K562 (cell line): ENCODE measurements at places on chromosomes 16 and 17. TPM values are rescaled to one million over a fixed set of nuclear protein-coding genes. Genes with fewer than 3 reads are reported as not detected.

KRT27 gene
- total RNA-seq: 0.11 TPM in 1 of 2 replicates, not detected in the other

ZNF469 gene
- 0.02 and 0.04 TPM in 2 replicates for total RNA-seq

UBE2Z gene
- 42.2 and 48.2 TPM in 2 replicates for total RNA-seq

ZNF263 gene
- 26.3 and 30.6 TPM in 2 replicates for total RNA-seq

SRL gene
- total RNA-seq: not detected in 2 replicates

ASGR1 gene
- total RNA-seq: 0.58 and 0.78 TPM in 2 replicates

UTS2R gene
- total RNA-seq: 0.22 TPM in 1 of 2 replicates, not detected in the other

CASKIN1 gene
- 4.5 and 7.0 TPM in 2 replicates for total RNA-seq

SYNGR3 gene
- total RNA-seq: 61.9 and 68.8 TPM in 2 replicates

CRK gene
- total RNA-seq: 22.1 and 23.9 TPM in 2 replicates

TNS4 gene
- total RNA-seq: 0.73 and 0.78 TPM in 2 replicates

CDRT15 gene
- not detected in 2 replicates for total RNA-seq

KDM8 gene
- total RNA-seq: 9.1 TPM in 2 replicates

MT4 gene
- total RNA-seq: not detected in 2 replicates

HSD17B1 gene
- 12.9 and 13.9 TPM in 2 replicates for total RNA-seq

FAM171A2 gene
- total RNA-seq: 7.0 and 8.6 TPM in 2 replicates

OSBPL7 gene
- 11.5 and 11.9 TPM in 2 replicates for total RNA-seq

TBC1D3G gene
- total RNA-seq: not detected in 2 replicates
